Activated CD8-positive, alpha-beta T cell treated with anti-CD3 and anti-CD28 coated beads for 36 hours (primary cell): ENCODE measurements at places on chromosomes 3 and 15.
A peak's percentile ranks its signal among the peaks of the same experiment; 100 is the strongest.

DNA sequence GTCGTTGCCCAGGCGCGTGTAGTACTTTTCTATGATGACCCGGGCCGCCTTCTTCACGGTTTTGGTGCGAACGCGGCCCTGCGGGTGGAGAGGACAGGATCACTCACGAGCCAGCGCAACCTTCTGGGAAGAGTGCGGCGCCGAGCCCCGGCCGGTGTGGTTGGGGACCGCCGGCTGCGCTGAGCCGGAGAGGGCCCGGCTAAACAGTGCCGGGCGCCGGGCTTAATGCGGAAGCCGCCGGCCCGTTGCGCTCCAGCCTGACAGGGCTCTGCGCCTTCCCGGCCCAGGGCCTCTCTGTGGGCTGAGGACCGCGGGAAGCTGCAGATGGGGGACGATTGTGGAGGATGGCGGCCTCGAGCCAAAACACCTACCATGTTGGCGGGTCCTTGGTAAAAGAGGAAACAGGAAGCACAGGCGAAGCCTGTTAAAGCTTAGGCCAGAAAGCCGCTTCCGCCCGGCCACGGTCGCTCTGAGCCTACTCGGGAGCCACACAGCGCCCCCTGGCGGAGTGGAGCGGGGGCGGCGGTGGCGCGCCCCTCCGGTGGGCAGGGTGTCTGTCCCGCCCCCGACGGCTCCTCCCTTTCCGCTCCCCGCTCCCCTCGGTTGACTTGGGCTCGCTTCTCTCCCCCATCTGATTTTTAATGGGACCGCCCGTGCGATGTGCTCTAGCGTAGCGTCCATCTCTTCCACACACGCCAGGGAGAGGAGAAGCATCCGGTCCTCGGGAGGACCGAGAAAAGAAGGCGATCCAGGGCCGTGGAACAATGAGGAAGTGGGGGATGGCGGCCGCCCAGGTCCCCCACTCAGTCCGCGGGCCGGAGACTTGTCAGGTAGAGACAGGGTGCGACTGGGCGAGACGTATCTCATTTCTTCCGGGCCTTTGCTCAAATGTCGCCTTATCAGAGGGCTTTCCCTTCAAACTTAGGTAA, at the start of gene RPS17:
TSS of gene RPS17 (minus strand) at position 403 of the 929 bp plus-strand sequence. CDS start at position 374, 29 bp downstream.
- H3K36me3 ChIP-seq, result peaks cover 58% of the 10 kb centered on the region
- peak; percentile 98 for DNase-seq
- peak within 1 kb of the TSS; percentile 98 for H3K27ac ChIP-seq
- no peaks in the 10 kb centered on the region for H3K27me3 ChIP-seq
- H3K4me1 ChIP-seq, result peaks cover 38% of the 10 kb centered on the region
- peak within 1 kb of the TSS; percentile 94 for H3K4me3 ChIP-seq

- no peaks in the 10 kb centered on the region for H3K36me3 ChIP-seq
- no peak overlapping the region for H3K27ac ChIP-seq
- H3K4me1 ChIP-seq, result no peaks in the 10 kb centered on the region
- H3K27me3 ChIP-seq, result peaks cover 3% of the 10 kb centered on the region
- no peak for DNase-seq
- no peak overlapping the region for H3K4me3 ChIP-seq
Measured at GRCh38 chr3:13686367-13687160, 137.6 kb downstream of the FBLN2 start.

- H3K27me3 ChIP-seq, result no peaks in the 10 kb centered on the region
- H3K36me3 ChIP-seq, result no peaks in the 10 kb centered on the region
- H3K4me3 ChIP-seq, result no peak overlapping the region
- H3K27ac ChIP-seq, result no peak overlapping the region
Measured at GRCh38 chr3:148044151-148044550, 635.0 kb downstream of the ZIC1 start.

GRCh38 chr3:25349095-25349494, 79.0 kb upstream of the RARB start:
- H3K36me3 ChIP-seq, result no peaks in the 10 kb centered on the region
- no peak overlapping the region for H3K27ac ChIP-seq
- H3K4me3 ChIP-seq, result no peak overlapping the region
- H3K27me3 ChIP-seq, result no peaks in the 10 kb centered on the region
- DNase-seq, result no peak
- H3K4me1 ChIP-seq, result no peaks in the 10 kb centered on the region

DNA sequence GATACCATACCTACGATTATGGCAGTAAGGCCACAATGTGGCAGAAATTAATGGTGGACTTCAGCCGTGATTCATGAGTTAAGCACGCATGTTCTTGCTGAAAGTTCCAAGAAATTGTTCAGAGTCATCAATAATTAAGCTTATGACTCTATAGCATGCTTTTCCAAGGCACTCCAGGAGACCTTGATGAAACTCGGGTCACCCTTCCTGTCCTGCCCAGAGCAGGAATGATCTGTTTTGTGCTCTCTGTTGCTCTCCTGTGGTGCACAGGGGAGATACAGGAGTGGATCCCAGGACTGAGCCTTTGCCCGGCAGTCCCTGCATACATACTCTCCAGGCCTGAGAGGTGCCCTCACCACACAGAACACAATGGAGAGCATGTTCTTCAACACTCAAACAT, 141.6 kb upstream of the SLC2A2 start:
- H3K36me3 ChIP-seq, result peaks cover 44% of the 10 kb centered on the region
- H3K27ac ChIP-seq, result no peak overlapping the region
- no peaks in the 10 kb centered on the region for H3K27me3 ChIP-seq
- H3K4me3 ChIP-seq, result no peak overlapping the region
- H3K4me1 ChIP-seq, result peaks cover 20% of the 10 kb centered on the region

- H3K27me3 ChIP-seq, result no peaks in the 10 kb centered on the region
- no peak for DNase-seq
- H3K36me3 ChIP-seq, result no peaks in the 10 kb centered on the region
- H3K4me3 ChIP-seq, result no peak overlapping the region
Measured at GRCh38 chr15:87910301-87910700, 346.2 kb downstream of the NTRK3 start.

DNA sequence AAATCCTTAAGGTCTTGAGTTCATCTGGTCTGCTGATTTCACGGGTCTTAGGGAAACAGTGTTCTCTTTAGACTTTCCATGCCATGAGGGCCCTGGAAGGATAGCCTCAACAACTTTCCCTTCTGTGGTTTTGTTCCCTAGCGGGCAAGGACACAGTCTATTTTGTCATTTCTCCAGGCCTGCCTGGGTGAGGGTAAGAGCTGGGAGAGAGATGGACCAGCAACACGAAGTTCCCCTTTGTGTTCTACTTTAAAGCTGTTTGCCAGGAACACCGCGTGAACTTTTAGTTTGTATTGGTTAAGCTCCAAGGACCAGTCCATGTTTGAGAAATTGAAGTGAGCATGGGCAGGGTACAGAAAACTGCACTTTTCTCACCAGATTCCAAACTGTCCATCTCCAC, 20.9 kb downstream of the ST3GAL6 start:
- DNase-seq, result no peak
- H3K4me1 ChIP-seq, result no peaks in the 10 kb centered on the region

GRCh38 chr15:54288049-54288448, 309.8 kb downstream of the UNC13C start:
- no peak for DNase-seq
- H3K27me3 ChIP-seq, result peaks cover 4% of the 10 kb centered on the region
- H3K27ac ChIP-seq, result no peak overlapping the region
- no peaks in the 10 kb centered on the region for H3K4me1 ChIP-seq
- no peak overlapping the region for H3K4me3 ChIP-seq
